Activated CD8-positive, alpha-beta memory T cell treated with anti-CD3 and anti-CD28 coated beads, Interleukin-2, amount 10 ng/mL, durations not matched to agents 7 days and 5 days (primary cell): ENCODE measurements at places on chromosomes 7 and 10. TPM values are rescaled to one million over a fixed set of nuclear protein-coding genes. Genes with fewer than 3 reads are reported as not detected.
A peak's percentile ranks its signal among the peaks of the same experiment; 100 is the strongest.

Gene PAX4
- total RNA-seq: not detected

Gene HKDC1
- 2.7 TPM for total RNA-seq

Gene CLEC2L
- total RNA-seq: not detected

Gene TWIST1
- 0.55 TPM for total RNA-seq

DNA sequence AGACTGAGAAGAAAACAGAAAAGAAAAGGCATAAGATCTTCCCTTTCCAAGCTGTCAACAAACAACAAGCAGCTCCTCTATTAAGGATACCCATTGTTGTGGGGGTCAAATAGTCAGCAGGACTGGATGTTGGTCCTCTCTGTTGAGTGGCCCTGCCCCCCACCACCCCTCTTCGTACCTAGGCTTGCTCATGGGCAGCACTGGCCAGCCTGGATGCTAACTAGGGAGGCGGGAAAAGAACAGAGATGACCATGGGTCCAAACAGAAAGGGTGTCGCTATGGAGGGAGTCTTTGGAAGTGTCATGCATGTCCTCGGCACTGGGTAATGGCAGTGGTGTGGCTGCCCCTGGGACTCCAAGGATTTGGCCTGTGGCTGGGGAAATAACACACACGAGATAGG is 45.6 kb downstream of the SPDYE5 start:
- peak; percentile 18 for DNase-seq

GRCh38 chr10:100192350-100192749 is 6.5 kb upstream of the ERLIN1 start:
- DNase-seq: no peak

DNA sequence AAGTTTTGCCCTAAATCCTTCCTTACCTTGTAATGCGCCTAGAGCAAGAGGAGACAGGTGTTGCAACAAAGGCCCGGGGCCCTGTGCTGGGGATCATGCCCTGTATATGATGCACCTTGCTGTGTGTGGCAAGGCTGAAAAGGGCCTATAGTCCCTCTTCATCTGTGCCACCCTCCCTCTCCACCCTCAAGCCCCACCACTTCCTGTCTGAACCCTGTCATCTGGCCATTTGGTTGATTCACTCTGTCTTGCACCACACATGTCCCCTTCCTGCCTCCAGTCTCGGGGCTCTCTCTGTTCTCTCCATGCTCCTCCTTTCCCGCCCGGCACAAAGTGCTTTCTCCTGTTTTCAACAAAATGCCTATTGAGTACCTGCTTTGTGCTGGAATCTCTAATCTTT is 11.5 kb upstream of the MALSU1 start:
- peak; percentile 64 for DNase-seq

- DNase-seq: no peak
Observed at GRCh38 chr10:76759681-76760080, 877.9 kb downstream of the KCNMA1 start.

DNA sequence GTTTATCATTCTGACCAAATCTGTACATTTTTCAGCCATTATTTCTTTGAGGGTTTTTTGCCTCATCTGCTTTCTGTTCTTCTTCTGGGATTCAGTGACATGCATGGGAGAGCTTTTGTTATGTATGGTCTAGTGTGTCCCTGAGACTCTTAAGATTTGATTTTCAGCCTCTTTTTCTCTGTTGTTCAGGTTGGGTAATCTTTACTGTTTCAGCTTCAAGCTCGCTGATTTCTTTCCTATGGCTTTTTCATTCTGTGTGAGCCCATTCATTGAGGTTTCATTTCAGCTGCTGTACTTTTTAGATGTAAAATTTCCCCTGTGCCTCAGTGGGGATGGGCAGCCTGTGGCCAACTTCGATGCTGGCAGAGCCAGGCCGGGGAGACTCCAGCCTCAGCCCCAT is 38.1 kb downstream of the FOXK1 start:
- no peak for DNase-seq

DNA sequence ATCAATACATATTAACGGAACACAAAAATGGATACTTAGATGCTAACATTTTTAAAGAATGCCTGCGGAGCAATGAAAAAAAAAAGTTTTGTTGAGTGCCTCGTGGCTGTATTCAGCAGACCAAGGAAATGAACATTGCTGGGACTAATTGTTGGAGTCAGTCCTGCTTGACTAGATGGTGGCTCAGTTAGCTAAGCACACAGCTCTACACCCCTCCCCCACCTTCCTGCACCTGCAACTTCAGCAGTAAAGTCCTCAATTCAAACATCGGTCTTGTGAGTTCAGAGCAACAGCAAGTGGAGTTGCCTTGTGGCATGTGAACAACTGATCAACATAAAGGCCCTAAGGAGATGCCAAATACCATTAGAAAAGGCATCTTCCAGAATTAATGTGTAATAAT is 326.0 kb upstream of the NPSR1 start:
- DNase-seq: no peak
